ENCODE measurements at places on chromosomes 7 and 10.

DNA sequence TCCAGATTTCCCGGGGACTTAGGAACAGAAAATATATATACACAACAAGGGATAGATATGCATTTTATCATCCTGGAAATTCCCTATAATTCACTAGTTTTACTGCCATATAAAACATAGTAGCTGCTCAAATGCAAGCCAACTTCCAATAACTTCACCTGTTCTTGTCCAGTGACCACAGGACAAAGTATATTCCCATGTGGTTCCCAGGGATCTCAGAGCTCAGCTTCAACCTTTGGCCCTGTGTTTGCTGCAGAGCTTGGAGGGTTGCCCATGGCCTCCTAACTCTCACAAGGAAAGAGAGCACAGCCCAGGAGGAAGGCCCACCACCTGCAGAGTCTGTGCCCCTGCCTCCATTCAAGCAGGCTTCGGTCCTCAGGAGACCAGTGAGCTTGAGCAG, 4.5 kb upstream of the DRGX start:
- peaks cover 71% of the 10 kb centered on the region for H3K27me3 ChIP-seq
- H3K4me3 ChIP-seq, result no peak overlapping the region
- no peak for DNase-seq

DNA sequence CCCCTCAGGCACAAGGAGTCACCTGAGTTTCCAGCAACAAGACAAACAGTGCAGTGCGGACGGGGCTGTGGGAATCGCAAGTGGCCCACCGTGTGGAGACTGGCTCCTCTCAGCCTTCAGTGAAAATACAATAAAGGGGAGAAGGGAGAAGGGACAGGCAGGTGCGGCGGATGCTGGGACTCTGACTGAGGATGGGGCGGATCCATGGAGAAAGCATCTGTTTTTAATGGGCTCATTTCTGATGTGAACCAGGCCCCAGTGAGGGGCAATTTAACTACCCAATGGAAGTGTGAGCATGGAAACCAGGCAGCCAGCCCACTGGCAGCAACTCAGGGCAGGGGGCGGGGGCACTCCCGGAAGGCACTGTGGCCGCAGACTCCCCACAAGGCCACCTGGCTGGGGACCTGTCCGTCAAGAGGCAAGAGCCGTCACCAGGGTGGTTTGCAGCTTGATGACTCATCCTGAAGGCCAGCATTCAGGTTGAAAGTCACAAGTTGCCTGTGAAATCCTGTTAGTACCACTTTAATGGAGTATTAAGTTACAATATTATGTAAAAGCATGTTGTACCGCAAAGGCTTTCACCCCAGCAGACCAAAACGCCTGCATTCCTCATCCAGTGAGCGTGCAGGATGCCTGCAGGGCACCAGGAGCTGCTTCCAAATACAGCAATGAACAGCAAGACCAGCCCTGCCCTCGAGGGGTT, 476.4 kb downstream of the PTPRN2 start:
- H3K27me3 ChIP-seq, result no peaks in the 10 kb centered on the region
- peaks cover 3% of the 10 kb centered on the region for H3K4me1 ChIP-seq
- H3K36me3 ChIP-seq, result no peaks in the 10 kb centered on the region
- H3K4me3 ChIP-seq, result no peak overlapping the region
- no peak overlapping the region for H3K27ac ChIP-seq

GRCh38 chr10:29328983-29329382, 40.1 kb downstream of the LYZL1 start:
- H3K36me3 ChIP-seq, result no peaks in the 10 kb centered on the region
- no peaks in the 10 kb centered on the region for H3K27me3 ChIP-seq
- no peaks in the 10 kb centered on the region for H3K4me1 ChIP-seq
- H3K4me3 ChIP-seq, result no peak overlapping the region
- DNase-seq, result no peak
- no peak overlapping the region for H3K27ac ChIP-seq

- H3K27me3 ChIP-seq, result no peaks in the 10 kb centered on the region
- H3K36me3 ChIP-seq, result no peaks in the 10 kb centered on the region
- H3K4me3 ChIP-seq, result no peak overlapping the region
- no peak overlapping the region for H3K27ac ChIP-seq
Observed at GRCh38 chr7:94687076-94687475, 31.1 kb upstream of the SGCE start.

GRCh38 chr10:14686356-14686755, 88.3 kb downstream of the FAM107B start:
- H3K27me3 ChIP-seq, result no peaks in the 10 kb centered on the region
- no peak for DNase-seq
- no peak overlapping the region for H3K27ac ChIP-seq
- no peak overlapping the region for H3K4me3 ChIP-seq
- no peaks in the 10 kb centered on the region for H3K4me1 ChIP-seq

DNA sequence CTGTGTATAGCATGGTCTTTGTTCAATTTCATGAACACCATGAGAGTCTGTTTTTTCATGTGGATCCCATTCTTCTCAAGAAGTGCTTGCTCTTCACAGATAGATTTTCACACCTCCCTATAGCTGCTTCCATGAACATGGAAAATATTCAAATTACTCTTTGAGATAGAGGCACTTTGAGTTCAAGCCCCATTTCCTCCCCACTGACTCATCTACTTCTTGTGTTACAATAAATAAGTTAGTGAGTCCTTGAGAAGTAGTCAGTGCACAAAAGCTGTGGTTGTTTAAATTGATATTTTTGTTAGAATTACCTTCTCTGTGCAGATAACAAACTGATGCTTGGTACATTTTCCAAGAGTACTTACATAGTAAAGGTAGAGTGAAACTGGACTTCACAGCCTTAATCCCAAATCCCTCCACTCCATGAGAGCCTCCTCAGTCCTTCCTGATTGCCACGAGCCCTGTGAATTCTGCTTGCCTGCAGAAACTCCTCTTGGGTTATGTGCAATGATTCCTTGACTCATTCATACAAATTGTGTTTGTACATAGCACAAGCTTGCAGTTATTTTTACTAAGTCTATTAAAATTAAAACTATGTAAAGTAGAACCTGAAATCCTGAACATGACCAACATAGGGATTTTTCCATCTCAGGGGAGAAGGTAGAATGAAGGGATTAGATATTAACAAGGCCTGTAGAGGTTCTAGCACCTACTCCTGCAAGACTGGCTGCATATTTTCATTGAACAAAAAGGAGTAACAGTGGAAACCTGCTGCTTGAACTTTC, 496.2 kb downstream of the TNS3 start:
- no peak overlapping the region for H3K4me3 ChIP-seq
- DNase-seq, result no peak
- no peaks in the 10 kb centered on the region for H3K4me1 ChIP-seq

- H3K4me1 ChIP-seq, result peaks cover 5% of the 10 kb centered on the region
- DNase-seq, result no peak
- no peaks in the 10 kb centered on the region for H3K27me3 ChIP-seq
- no peak overlapping the region for H3K4me3 ChIP-seq
- H3K36me3 ChIP-seq, result no peaks in the 10 kb centered on the region
Observed at GRCh38 chr10:103679096-103679790, 176.1 kb downstream of the SH3PXD2A start.

Data from H1 (cell line).